ENCODE measurements at places on chromosomes 2 and 18. TPM values are rescaled to one million over a fixed set of nuclear protein-coding genes. Genes with fewer than 3 reads are reported as not detected.
A peak's percentile ranks its signal among the peaks of the same experiment; 100 is the strongest.

DNA sequence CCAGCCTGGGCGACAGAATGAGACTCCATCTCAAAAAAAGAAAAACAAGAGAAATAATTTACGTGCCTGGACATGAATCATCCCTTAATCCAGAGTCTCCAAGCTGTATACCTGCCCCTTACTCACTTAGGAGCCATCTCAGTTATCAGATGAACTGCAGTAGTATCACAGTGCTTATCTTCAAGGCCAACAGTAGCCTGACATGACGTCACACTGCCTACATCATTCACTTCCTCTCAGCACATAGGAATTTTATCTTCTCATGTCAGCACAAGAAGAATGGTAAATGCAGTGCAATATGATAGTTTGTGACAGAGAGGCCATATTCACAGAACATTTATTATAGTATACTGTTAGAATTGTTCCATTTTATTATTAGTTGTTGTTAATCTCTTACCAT, 216.6 kb downstream of the SS18 start:
- H3K4me1 ChIP-seq: no peaks in the 10 kb centered on the region
- no peaks in the 10 kb centered on the region for H3K36me3 ChIP-seq
- no peak for DNase-seq
- peaks cover 2% of the 10 kb centered on the region for H3K27me3 ChIP-seq
- H3K4me3 ChIP-seq: no peak overlapping the region
- no peak overlapping the region for H3K27ac ChIP-seq

AQP4 gene
- polyA plus RNA-seq: not detected

- no peaks in the 10 kb centered on the region for H3K27me3 ChIP-seq
- H3K4me3 ChIP-seq: no peak overlapping the region
- no peak for DNase-seq
- no peaks in the 10 kb centered on the region for H3K4me1 ChIP-seq
- H3K27ac ChIP-seq: no peak overlapping the region
Observed at GRCh38 chr2:167342769-167343168, 454.5 kb downstream of the XIRP2 start.

CFC1 gene
- polyA plus RNA-seq: not detected

GRCh38 chr2:34104601-34105000, 505.5 kb upstream of the FAM98A start:
- H3K36me3 ChIP-seq: no peaks in the 10 kb centered on the region
- H3K27me3 ChIP-seq: no peaks in the 10 kb centered on the region
- H3K4me3 ChIP-seq: no peak overlapping the region
- no peak overlapping the region for H3K27ac ChIP-seq

PLGLB1 gene
- polyA plus RNA-seq: 2.3 TPM

- peaks cover 3% of the 10 kb centered on the region for H3K27me3 ChIP-seq
- no peaks in the 10 kb centered on the region for H3K4me1 ChIP-seq
- H3K36me3 ChIP-seq: no peaks in the 10 kb centered on the region
- H3K4me3 ChIP-seq: no peak overlapping the region
- H3K27ac ChIP-seq: no peak overlapping the region
Observed at GRCh38 chr18:48475635-48476549, 62.9 kb upstream of the CTIF start.

- H3K4me3 ChIP-seq: peak within 1 kb of the TSS; percentile 96
- H3K36me3 ChIP-seq: no peaks in the 10 kb centered on the region
- H3K27ac ChIP-seq: peak within 1 kb of the TSS; percentile 96
- H3K27me3 ChIP-seq: no peaks in the 10 kb centered on the region
- H3K4me1 ChIP-seq: peaks cover 16% of the 10 kb centered on the region
Observed at GRCh38 chr2:223051693-223052289, at the start of gene KCNE4. TSS of gene KCNE4 (plus strand) at chr2:223052190. CDS start at chr2:223052831, 641 bp downstream.

TEX44 gene
- not detected for polyA plus RNA-seq

DNA sequence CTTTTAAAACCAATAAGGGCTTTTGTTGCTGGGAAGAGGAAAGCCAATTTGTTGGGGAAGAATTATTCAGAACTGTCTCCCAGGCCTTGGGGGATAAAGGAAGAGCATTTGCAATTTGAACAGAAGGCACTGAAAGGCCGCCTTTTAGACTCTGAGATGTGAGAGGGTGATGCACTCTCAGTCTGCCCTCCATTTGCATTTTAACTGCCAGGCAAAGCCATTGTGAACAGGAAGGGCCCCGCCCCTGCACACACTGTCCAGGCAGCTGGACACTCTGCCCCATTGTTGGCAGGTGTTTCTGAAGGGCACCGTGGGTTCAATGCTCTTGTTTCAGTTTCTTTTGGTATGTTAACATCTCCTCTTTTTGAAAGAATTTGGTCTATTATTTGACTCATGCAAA, 169.5 kb upstream of the COPS8 start:
- H3K36me3 ChIP-seq: no peaks in the 10 kb centered on the region
- no peaks in the 10 kb centered on the region for H3K4me1 ChIP-seq
- no peaks in the 10 kb centered on the region for H3K27me3 ChIP-seq
- no peak overlapping the region for H3K27ac ChIP-seq
- no peak for DNase-seq
- no peak overlapping the region for H3K4me3 ChIP-seq

GRCh38 chr2:106841886-106842645, 43.9 kb downstream of the ST6GAL2 start:
- peaks cover 5% of the 10 kb centered on the region for H3K4me1 ChIP-seq
- H3K27me3 ChIP-seq: no peaks in the 10 kb centered on the region
- DNase-seq: no peak
- no peaks in the 10 kb centered on the region for H3K36me3 ChIP-seq

DNA sequence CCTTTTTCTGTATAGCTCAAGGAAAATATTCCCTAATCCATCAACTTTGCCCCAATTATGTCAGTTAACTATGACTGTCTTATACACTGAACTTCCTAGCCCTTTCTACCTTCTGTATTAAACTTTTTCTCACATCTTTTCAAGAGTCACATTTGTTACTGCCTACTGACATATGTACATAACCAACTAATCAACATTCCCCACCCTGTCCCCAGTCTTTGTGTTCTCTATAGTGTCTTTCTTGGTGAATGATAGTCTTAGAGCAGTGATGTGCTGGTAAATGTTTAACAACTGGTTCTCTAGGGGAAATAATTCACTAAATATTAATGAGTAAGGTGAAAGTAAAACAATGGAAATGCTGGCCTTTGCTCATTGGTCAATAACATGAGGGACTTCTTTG, 61.6 kb upstream of the PIK3C3 start:
- no peak overlapping the region for H3K27ac ChIP-seq
- H3K4me1 ChIP-seq: no peaks in the 10 kb centered on the region
- H3K4me3 ChIP-seq: no peak overlapping the region
- H3K36me3 ChIP-seq: no peaks in the 10 kb centered on the region
- H3K27me3 ChIP-seq: no peaks in the 10 kb centered on the region
- no peak for DNase-seq

RTP5 gene
- polyA plus RNA-seq: not detected

- H3K36me3 ChIP-seq: no peaks in the 10 kb centered on the region
- H3K4me3 ChIP-seq: no peak overlapping the region
- no peaks in the 10 kb centered on the region for H3K27me3 ChIP-seq
- no peaks in the 10 kb centered on the region for H3K4me1 ChIP-seq
Observed at GRCh38 chr2:220198896-220199295, 571.5 kb downstream of the SLC4A3 start.

DNA sequence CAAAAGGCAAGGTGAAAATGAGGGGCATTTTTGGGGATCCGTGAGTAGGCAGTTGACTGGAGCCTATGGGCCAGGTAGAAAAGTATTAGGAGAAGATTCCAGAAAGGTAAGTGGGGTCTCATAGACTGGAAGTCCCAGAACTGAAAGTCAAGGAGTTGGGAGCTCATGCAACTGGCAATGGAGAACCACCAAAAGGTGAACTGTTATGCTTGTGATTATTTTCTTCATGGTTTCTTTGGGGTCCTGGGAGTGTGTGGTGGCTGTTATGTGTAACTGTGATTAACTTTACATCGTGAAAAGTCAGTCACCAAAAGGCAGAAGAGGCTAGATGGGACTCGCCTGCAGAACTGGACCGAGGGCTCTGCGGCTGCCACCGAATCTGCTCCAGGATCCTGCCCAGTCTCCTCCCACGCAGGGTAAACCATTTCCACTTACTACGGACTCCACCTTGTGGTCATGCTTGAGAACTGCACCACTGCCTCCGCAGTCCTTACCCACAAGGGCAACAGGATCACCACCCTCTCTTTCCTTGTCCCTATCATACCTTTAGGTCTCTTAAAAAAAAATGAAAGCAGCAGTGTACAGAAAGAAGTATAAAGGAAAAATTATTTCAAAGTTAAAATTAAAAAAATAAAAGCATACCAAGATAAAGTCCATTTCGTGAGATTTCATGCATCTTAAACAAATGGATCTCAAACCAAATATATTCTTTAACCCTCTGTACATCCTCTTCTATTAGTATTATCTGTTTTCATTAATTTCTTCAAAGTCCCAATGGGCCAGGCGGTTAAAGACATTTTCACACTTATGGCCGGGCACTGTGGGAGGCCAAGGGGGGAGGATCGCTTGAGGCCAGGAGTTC, 15.6 kb upstream of the CEP68 start:
- no peaks in the 10 kb centered on the region for H3K36me3 ChIP-seq
- H3K27ac ChIP-seq: no peak overlapping the region
- H3K4me1 ChIP-seq: no peaks in the 10 kb centered on the region
- no peak overlapping the region for H3K4me3 ChIP-seq
- DNase-seq: peak; percentile 92

GRCh38 chr2:23400703-23401102, 15.7 kb downstream of the KLHL29 start:
- H3K36me3 ChIP-seq: no peaks in the 10 kb centered on the region
- no peaks in the 10 kb centered on the region for H3K27me3 ChIP-seq
- no peak for DNase-seq
- H3K27ac ChIP-seq: no peak overlapping the region
- H3K4me1 ChIP-seq: no peaks in the 10 kb centered on the region
- no peak overlapping the region for H3K4me3 ChIP-seq

DNA sequence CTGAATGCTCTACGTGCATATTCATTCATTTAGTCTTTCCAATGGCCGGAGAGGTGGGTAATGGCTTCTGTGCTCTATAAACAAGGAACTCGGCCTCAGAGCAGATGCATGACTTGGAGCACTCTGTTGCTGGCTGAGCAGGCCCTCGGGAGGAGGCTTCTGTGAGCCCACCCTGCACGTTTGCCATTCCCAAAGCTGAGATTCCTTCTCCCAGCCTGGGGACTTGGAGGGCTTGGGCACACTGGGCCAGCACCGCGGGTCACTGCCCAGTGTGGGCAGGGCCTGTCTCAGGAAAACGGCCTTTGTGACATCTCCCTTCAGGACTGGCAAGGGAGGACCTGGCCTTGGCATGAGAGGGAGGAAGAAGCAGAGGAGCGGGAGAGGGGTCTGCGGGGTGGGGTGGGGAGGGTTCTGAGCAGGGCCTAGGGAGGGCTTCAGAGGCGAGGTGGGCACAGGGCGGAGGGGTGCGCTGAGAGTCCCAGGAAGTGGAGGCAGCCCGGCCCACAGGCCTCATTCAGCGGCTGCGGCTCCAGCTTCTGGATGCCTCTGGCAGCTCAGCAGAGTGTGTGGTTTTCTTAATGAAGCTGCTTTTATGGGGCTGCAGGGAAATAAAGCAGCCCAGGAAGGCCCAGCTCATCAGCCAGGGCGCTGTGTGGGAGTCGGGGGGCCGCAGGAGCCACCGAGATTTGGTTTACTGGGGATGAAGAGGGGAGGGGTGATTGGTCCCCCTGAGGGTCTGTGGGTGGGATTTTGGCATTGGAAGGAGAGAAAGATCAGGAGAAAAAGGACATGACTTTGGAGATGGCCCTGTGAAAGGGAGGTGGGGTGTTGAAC, 51.7 kb upstream of the OTOF start:
- no peak overlapping the region for H3K4me3 ChIP-seq
- H3K36me3 ChIP-seq: no peaks in the 10 kb centered on the region
- H3K27me3 ChIP-seq: no peaks in the 10 kb centered on the region
- DNase-seq: no peak
- H3K4me1 ChIP-seq: no peaks in the 10 kb centered on the region

CIB4 gene
- polyA plus RNA-seq: not detected

GRCh38 chr2:72979896-72980295, 62.6 kb downstream of the EMX1 start:
- no peaks in the 10 kb centered on the region for H3K27me3 ChIP-seq
- no peak overlapping the region for H3K4me3 ChIP-seq
- no peak for DNase-seq
- no peaks in the 10 kb centered on the region for H3K4me1 ChIP-seq
- H3K36me3 ChIP-seq: no peaks in the 10 kb centered on the region

DNA sequence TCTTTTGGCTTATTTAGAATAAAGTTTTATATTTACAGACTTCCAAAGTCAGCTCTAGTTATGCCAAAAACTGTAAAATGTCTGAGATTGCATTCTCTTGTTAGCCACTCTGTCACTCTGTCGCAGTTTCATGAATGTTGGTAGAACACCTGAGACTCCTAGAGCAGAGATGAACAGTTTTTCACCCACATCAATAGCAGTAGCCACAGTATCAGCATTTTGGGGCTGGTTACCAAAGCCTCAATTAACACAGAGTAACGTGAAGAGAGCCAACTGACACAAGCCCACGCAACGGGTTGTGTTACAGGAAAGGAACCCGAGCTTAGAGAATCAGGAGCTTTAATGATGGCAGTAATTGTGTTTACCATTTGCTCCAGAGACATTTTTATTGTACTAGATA, 443.0 kb upstream of the SLC39A10 start:
- H3K4me3 ChIP-seq: no peak overlapping the region
- DNase-seq: no peak
- no peaks in the 10 kb centered on the region for H3K4me1 ChIP-seq
- no peaks in the 10 kb centered on the region for H3K36me3 ChIP-seq

DNA sequence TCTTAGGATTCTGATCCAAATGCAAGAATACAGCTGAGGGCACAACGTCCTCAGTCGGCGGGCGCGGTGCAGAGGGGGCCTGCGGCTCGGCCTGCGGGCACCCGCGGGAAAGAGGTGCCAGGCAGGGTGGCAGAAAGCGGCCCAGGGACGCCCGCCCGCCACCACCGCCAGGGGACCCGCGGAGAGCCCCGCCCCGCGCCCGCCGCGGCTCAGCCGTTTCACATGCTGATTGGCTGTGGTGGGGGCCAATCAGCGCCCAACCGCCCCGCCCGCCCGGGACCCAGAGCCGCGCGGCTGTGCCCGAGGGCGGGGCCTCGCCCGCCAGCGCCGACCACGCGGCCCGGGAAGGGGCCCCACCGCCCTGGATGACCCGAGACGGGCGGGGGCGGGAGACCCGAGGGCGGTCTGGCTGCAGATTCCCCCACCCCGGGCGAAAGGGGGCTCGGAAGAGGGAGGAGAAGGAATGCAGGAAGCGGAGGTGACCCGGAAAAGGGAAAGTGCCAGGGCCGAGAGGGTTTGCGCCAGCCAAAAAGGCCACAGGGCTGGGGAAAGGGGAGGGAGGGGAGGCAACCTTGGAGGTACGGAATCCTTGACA, 8.0 kb downstream of the IRS1 start:
- no peaks in the 10 kb centered on the region for H3K4me1 ChIP-seq
- peak overlapping the region; percentile 33 for H3K4me3 ChIP-seq
- H3K27me3 ChIP-seq: no peaks in the 10 kb centered on the region

GRCh38 chr2:84918430-84918829, 13.0 kb downstream of the TMSB10 start:
- H3K36me3 ChIP-seq: no peaks in the 10 kb centered on the region
- H3K27ac ChIP-seq: no peak overlapping the region
- no peak overlapping the region for H3K4me3 ChIP-seq
- no peak for DNase-seq

DNA sequence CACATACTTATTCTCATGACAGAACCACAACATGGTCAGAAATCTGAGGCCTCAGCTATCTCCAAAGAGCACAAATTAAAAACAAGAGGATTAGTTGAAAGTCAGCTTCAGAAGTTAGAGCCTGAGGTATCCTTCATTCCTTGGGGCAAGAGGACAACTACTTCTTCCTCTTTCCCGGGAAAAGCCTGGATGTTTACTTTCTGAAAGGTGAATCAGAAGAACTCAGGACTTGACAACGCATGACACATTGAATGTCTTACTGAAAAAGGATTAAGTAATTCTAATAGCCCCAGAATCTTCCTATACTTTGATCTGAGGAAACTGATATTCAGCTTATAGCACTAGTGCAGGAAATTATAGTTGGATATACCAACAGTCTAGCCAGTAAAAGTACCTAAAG, 573.2 kb downstream of the METTL4 start:
- DNase-seq: no peak
- H3K4me3 ChIP-seq: no peak overlapping the region
- no peaks in the 10 kb centered on the region for H3K36me3 ChIP-seq
- no peaks in the 10 kb centered on the region for H3K27me3 ChIP-seq
- no peak overlapping the region for H3K27ac ChIP-seq
- no peaks in the 10 kb centered on the region for H3K4me1 ChIP-seq

All from aorta (tissue), 5 donors.